ENCODE measurements at places on chromosomes 2 and 18.
A peak's percentile ranks its signal among the peaks of the same experiment; 100 is the strongest.

- no peaks in the 10 kb centered on the region for H3K27me3 ChIP-seq
- no peak overlapping the region for H3K4me3 ChIP-seq
- peaks cover 49% of the 10 kb centered on the region for H3K4me1 ChIP-seq
- peaks cover 29% of the 10 kb centered on the region for H3K36me3 ChIP-seq
These were observed 12.0 kb downstream of the AMMECR1L start for GRCh38 chr2:127873707-127874303.

DNA sequence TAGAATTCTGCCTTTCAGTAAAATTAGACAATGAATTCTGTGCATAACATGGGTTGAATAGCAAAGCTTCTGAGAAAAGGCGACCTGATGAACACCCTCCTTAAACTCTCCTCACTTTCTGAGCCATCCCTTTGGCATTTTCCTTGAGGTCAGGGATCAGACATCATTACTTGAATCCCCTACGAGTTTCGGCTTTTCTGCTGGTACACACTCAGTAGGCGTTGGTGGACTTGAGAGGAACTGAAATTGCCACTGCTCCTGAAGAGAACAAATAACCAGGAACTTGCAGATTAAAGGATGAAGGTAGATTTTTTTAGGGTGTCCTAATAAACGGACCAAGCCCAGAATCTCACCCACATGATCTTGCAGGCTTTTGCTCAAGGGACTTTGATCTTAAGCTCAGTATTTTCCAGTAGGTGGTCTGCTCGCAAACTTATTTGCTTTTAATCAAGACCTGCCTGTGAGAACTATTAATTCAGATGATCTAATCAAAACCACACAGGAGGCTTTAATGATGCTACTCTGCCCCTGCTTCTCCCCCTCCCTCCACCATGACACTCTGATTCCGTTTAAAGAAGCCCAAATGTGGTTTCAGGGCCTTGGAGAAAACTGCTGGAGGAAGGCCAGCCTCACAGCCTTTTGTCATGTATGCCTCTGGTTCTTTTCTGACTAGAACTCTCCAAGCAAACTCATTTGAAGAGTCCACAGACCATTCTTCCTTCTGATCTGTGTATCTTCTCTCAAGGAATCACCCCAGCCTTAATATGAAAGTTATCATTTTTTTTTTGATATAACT lies 124.9 kb downstream of the PRKCE start:
- H3K27me3 ChIP-seq, result no peaks in the 10 kb centered on the region
- no peak for DNase-seq
- no peak overlapping the region for H3K27ac ChIP-seq
- H3K4me3 ChIP-seq, result no peak overlapping the region
- H3K4me1 ChIP-seq, result peaks cover 18% of the 10 kb centered on the region

DNA sequence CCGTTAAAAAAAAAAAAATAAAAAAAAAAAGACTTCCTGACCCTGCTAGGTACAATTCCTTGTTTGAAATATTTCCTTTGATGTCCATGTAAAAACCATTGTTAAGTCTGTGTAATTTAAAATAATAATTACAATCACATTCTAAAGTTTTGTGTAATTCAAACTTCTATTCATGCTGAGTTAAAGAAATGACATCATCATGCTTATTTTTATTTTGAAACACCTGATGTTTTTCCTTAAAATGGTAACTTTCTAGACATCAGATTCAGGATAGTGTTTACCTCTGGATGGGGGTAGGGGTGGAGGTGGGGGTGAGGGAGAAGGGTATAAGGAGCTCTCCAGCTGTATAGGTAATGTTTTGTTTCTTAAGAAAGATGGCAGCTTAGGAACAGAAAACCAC lies 92.8 kb downstream of the ADCYAP1 start:
- H3K27ac ChIP-seq, result no peak overlapping the region
- H3K36me3 ChIP-seq, result no peaks in the 10 kb centered on the region
- H3K27me3 ChIP-seq, result peaks cover 8% of the 10 kb centered on the region

DNA sequence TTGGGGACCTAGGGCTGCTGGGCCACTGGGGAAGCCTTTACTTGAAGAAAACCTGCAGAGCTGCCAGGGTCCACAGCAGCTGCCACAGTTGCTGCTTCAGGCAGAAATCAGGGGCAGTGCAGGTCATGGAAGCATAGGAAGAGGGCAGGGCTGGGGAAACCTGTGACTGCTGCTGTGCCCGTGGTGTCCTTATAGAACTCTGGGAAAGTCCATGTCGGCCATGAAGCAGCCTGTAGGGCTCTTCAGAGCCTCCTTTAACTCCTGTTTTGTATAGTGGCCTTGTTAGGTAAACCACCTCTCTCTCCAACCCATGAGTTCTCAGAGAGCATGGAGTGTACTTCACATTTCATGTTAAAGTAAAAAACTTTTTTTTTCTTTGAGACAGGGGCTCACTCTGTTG lies 62.1 kb downstream of the SMAD4 start:
- H3K4me1 ChIP-seq, result no peaks in the 10 kb centered on the region
- no peak overlapping the region for H3K4me3 ChIP-seq
- no peak for DNase-seq

- no peaks in the 10 kb centered on the region for H3K27me3 ChIP-seq
- H3K4me1 ChIP-seq, result peaks cover 9% of the 10 kb centered on the region
- H3K36me3 ChIP-seq, result no peaks in the 10 kb centered on the region
- H3K27ac ChIP-seq, result no peak overlapping the region
These were observed 402.6 kb upstream of the ZEB2 start for GRCh38 chr2:144922519-144922918.

DNA sequence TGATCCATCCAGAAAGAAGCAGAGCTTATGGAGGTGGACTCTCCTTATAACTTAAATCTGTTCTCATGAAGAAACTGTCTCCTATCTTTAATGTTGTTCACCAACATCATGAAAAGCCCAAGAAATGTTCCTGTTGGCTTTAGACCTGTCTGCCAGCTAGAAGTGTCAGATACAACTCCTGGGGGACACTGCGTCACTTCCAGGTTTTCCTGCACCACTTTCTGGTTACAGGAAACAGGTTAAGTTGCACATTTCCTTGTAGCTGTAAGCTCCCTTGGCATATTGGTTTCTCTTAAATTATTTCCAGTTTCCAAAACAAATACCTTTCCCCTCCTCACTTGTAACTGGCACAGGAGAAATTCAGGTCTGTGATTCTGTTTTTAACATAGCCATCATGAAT lies 2.9 kb downstream of the CEP68 start:
- H3K4me3 ChIP-seq, result no peak overlapping the region
- DNase-seq, result no peak
- H3K27ac ChIP-seq, result peak overlapping the region; percentile 65
- peaks cover 57% of the 10 kb centered on the region for H3K4me1 ChIP-seq
- peaks cover 15% of the 10 kb centered on the region for H3K36me3 ChIP-seq
- no peaks in the 10 kb centered on the region for H3K27me3 ChIP-seq

GRCh38 chr18:36843784-36844183 lies 14.9 kb downstream of the KIAA1328 start:
- H3K4me3 ChIP-seq, result no peak overlapping the region
- no peak overlapping the region for H3K27ac ChIP-seq
- no peak for DNase-seq
- no peaks in the 10 kb centered on the region for H3K4me1 ChIP-seq
- H3K27me3 ChIP-seq, result no peaks in the 10 kb centered on the region

GRCh38 chr2:3130889-3131635 lies 246.6 kb downstream of the EIPR1 start:
- H3K36me3 ChIP-seq, result peaks cover 2% of the 10 kb centered on the region
- H3K27me3 ChIP-seq, result peaks cover 13% of the 10 kb centered on the region
- H3K4me1 ChIP-seq, result peaks cover 8% of the 10 kb centered on the region
- no peak overlapping the region for H3K27ac ChIP-seq

DNA sequence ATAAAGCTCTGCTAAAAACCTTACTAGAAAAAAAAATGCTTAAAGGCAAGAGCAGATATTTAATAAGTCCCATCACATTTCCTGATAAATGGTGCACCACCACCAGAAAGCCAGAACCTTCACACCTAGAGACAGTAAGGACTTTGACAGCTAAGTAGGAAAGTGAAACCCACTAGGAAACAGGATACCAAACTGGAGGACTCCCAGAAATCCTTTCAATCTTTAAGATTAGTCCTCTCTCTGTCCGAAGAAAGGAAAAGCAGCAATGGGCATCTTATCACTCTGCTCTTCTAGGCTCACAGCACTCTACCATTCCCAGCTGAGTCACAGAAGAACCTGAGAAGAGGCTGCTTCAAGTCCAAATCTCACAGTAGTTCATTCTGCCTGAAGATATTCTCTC lies 3.7 kb downstream of the DYM start:
- H3K27me3 ChIP-seq, result no peaks in the 10 kb centered on the region
- no peak overlapping the region for H3K4me3 ChIP-seq

GRCh38 chr2:31711737-31712136 lies 131.0 kb upstream of the SRD5A2 start:
- DNase-seq, result no peak
- H3K27me3 ChIP-seq, result peaks cover 89% of the 10 kb centered on the region
- H3K4me3 ChIP-seq, result no peak overlapping the region

DNA sequence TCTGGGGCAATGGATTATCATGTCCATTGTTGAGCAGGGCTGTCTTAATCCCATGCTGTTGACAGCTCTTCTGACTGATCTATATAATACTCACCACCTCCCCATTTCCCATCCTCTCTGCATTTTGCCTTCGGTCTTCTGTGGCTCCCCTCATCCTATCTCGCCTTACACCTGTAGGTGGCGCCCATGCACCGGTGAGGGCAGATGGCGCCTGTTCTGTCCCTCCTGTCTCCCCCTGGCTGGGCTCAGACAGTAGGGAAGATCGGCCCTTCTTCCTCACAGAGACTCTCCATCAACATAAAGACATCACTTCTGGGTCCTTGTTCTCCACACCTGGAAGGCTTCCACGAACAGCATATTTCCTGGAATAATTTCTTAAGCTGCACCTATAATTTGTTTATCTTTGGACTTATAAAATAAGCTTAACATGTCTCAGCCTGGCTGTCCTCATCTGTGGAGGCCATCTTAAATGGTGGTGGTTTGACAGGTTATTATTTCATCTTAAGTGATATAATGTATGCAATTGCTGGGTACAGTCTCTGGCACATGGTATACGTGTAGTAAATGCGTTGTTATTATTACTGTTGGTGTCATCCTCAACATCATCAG lies 10.9 kb upstream of the CDH20 start:
- no peak overlapping the region for H3K27ac ChIP-seq
- H3K4me3 ChIP-seq, result no peak overlapping the region
- DNase-seq, result no peak
- H3K27me3 ChIP-seq, result no peaks in the 10 kb centered on the region
- H3K36me3 ChIP-seq, result no peaks in the 10 kb centered on the region
- H3K4me1 ChIP-seq, result no peaks in the 10 kb centered on the region

DNA sequence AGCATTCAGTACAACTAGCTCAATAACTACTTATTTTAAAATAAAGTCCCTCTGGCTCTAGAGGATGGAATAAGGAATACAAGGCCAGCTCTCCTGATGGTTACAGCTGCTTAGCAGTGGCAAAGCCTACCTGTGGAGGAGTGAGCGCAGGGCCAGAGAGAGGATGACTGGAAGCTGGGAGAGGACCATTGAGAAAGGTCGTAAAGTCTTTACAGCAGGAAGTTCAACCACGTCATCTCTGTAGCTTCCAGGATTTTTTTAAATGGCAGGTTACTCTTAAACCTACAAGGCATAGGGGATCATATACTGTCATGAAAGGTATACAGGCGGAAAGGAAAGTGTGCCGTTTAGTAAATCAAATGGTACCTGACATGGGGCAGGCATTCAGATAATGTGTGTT lies 26.3 kb downstream of the ANXA4 start:
- no peak overlapping the region for H3K4me3 ChIP-seq
- DNase-seq, result no peak
- no peaks in the 10 kb centered on the region for H3K36me3 ChIP-seq

GRCh38 chr18:55179835-55180234 lies 220.6 kb upstream of the CCDC68 start:
- H3K4me1 ChIP-seq, result no peaks in the 10 kb centered on the region
- no peak overlapping the region for H3K27ac ChIP-seq
- no peaks in the 10 kb centered on the region for H3K36me3 ChIP-seq

DNA sequence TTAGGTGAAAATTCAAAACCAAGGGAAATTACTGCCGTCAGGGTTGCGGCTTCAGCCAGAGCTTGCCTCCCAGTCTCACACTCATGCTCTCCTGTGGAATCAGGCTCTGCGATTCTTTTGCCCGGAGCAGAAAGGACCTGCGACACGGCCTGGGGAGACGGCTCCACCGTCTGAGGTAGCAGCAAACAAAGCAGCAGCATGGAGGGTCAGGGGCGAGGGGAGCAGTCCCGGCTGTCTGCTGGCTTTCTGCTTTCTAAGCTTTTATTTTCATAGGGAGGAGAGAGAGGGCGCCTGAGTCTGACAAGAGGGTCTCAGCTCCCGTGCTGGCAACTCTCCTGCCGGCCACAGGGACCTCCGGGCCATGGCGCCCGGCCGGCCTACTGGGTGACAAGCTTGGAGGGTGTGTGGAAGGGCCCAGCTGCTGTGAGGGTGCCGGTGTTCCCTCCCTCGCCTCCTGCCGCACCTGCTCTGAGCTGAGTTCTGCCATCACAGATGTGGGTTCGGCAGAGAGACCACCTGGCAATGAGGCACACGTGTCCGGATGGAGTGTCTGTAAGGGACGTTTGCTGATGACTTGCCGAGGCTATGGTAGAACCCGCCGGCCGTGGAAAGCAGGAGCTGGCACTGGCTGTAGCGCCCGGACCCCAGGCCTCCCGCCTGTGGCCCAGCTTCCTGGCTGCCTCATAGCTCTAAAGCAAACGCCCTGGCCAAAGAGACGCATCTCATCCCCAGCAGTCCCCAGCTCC lies 66.2 kb upstream of the CTDP1 start:
- H3K27ac ChIP-seq, result no peak overlapping the region
- H3K36me3 ChIP-seq, result no peaks in the 10 kb centered on the region
- H3K4me3 ChIP-seq, result no peak overlapping the region
- no peaks in the 10 kb centered on the region for H3K4me1 ChIP-seq
- H3K27me3 ChIP-seq, result no peaks in the 10 kb centered on the region

DNA sequence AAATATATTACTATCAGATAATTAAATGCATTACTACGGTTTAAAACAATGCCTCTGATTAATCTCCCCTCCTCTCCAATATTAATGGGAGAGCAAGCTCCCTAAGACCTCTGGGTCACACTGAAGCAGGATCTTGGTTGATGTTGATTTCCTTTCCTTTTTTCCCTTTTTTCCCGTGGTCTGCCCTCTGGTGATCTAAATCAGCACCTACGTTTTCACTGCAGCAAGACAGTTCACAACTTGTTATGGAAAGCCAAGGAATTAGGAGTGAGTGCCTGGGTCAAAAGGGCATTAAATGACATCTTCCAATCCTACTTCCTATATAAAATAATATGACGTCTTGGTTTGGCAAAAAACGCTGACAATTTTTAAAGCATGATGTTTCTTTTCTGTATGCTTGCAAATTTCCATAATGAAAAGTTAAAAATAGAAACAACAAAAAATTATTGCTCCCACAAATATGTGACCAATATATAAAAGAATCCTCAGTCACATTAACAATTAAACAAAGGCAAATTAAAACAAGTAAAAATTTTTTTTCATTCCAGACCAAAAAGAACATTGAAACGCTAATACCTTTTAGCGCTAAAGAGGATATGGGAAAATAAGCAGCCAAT lies 7.9 kb upstream of the CFAP36 start:
- H3K4me1 ChIP-seq, result no peaks in the 10 kb centered on the region
- no peak for DNase-seq
- no peak overlapping the region for H3K27ac ChIP-seq
